Activated effector memory CD4-positive, alpha-beta T cell treated with Interleukin-2 at 50 U/mL for 16 hours (primary cell): ENCODE measurements at places on chromosomes 11 and 22.

DNA sequence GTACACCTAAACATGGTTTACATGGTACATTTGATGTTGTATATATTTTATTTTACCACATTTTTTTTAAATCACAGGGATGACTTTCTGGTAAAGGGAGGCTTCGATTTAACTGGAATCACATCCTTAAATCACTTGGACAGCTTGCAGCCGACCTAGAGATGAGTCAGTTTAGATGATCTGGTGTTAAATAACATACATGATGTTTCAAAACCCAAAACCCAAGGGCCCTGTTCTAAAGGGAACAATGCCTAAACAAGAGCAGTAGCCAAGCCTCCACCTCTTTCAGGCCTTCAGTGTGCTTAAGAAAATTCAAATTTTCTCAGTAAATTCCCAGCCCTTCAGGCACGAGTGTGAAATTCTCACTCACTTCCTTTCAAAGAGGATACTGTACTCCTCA lies 108.8 kb downstream of the WT1 start:
- DNase-seq, result no peak

DNA sequence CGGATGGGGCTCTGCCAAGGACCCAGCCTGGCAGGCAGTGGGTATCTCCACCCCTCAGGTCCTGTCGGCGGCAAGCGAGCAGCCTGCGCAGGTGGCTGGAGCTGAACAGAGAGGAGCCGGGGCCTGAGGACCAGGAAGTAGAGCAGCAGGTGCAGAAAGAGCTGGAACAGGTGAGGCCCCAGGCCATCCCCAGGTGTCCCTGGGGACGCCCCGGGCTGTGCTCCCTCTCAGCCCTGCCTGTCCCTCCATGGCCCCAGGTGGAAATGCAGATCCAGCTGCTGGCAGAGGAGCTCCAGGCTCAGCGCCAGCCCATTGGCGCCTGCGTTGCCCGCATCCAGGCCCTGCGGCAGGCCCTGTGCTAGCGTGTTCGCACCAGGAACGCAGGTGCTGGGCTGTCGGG lies 44.0 kb downstream of the PISD start:
- DNase-seq, result no peak

DNA sequence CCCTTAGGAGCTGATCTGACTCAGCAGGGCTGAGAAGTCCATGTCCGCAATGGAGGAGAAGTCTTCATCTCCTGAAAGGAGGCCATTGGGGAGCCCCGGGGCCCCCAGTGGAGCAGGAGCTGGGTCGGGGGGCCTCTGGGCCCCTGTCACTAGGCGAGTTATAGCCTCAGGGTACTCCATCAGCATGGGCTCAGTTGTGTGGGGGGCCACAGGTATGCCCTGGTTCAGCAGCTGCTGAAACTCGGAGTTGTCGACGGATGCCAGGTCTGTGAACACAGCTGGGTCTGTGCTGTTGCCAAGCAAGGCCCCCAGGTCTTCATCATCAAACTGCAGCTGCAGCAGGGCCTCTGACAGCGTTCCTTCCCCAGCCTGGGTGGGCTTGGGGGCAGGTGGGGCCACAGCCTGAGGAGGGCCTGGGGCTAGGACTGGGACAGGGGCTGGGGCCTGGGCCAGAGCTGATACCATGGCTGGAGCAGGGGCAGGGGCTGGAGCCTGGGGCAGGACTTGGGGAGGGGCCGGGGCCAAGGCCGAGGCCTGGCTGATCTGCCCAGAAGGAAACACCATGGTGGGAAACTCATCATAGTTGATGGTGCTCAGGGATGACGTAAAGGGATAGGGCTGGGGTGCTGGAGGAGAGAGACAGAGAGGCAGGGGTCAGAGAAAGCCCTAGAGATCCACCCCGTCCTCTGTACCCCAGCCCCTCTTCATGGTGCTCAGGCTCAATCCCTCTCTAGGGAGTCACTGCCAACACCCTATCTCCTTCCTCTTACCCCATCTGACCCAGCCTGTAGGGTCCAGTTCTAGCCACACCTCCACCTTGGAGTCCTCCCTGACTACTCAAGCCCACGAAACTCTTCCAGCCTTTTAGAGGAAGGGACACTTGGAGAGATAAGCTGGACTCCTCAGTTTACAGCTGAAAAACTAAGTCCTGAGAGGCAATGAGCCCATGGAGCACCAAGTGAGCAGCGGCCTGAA lies 8.1 kb downstream of the RELA start:
- DNase-seq, result no peak

DNA sequence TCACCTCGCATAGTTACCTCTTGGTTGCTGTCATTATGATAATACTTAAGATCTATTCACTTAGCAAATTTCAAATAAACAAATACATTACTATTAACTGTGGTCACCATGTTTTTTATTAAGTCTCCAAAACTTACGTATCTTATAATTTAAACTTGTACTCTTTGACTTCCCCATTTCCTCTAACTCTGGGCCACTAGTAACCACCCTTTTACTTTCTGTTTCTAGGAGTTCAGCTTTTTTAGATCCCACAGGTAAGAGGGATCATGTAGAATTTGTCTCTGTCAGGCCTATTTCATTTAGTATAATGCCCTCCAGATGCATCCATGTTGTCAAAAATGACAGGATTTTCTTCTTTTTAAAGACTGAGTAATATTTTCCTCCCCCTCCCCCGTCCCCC lies 212.4 kb upstream of the C11orf87 start:
- DNase-seq, result no peak

DNA sequence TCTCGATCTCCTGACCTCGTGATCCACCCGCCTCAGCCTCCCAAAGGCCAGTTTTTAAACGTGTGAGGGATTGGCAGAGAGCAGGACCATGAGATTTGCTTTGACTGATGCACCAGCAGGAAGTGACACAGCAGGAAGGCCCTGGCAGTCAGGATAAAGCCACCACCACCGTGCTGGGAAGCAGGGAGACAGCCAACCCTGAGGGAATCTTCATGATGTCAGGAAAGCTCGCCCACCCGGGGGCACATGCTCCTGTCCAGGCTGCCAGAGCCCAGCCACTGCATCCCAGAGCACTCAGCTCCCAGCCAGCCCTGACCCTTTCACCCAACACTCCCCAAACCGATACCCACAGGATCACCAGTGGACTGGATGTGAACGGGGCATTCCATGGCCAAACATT lies 6.1 kb downstream of the TUBGCP6 start:
- no peak for DNase-seq

- no peak for DNase-seq
Measured at GRCh38 chr22:35491908-35492380, 48.7 kb upstream of the RASD2 start.

DNA sequence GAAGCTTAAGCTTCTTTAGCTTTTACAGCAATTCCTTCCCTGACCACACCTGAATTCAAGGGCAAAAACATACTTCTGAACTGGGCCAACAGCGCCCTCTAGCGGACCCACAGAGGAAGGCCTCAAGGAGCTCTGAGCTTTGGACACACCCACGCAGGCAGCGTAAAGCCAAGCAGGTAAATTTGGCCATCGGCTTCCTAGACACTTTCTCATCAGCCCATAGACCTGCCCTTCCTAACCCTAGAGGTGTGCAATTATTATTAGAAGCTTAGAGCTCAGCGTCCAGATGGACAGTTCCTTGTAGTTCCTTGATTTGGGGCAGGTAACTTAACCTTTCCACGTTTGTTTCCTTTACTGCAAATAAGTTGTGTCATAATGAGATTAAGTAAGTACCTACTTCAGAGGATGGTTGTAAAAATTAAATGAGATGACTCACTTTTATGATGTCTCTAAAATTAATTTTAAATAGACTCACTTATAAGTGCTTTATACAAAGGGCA lies 25.7 kb upstream of the HMGXB4 start:
- DNase-seq, result peak; percentile 42

- DNase-seq, result peak; percentile 60
Measured at GRCh38 chr11:45079943-45080719, 66.3 kb upstream of the PRDM11 start.

DNA sequence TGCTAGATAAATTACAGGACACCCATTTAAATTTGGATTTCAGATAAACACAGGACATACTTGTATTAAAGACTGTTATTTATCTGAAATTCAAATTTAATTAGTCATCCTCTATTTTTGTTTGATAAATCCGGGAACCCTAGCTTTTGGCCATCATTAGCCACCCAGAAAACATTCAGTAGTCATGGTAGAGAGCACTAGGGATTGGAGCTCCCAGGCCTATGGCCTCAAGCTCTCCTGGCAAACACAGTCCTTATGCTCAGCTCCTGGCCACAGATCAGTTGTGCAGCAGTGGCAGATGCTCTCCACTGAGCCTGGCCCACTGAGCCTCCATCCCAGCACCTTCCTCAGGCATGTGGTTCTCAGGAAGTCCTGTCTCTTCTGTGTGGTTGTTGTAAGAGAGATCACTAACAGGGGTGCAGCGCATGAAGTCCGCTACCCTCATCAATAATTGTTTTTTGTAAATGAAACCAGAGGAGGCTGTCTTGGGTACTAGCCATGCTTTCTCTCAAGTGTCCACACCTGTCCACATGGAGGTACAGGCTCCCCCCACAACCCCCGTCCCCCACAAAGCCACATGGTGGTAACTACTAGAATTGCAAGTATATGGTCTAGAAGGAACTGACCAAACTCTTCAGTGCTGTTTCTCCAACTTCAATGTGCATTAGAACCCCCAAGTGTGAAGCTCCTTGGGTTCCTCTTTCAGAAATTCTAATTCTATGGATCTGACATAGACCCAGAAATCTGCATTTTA lies 1.1 kb upstream of the IRAG1 start:
- no peak for DNase-seq

DNA sequence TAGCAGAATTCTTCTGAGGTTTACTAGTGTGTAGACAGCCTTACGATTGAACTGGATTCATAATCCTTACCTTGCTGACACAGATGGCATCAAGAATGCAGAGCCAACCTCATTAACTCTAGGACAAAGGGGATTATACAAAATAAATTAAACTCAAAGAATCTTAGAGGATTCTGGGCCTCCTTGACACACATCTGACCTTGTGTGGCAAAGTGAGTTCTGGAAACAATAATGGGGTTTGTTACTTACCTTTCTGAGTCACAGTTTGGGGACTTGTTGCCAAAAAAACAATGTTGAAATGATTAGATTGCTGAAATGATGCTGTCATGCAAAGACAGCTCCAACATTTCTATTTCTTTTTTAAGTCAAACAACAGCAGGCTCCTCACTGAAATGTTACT lies 179.1 kb upstream of the ISX start:
- no peak for DNase-seq
